ENCODE measurements at places on chromosomes 13 and 19.

DNA sequence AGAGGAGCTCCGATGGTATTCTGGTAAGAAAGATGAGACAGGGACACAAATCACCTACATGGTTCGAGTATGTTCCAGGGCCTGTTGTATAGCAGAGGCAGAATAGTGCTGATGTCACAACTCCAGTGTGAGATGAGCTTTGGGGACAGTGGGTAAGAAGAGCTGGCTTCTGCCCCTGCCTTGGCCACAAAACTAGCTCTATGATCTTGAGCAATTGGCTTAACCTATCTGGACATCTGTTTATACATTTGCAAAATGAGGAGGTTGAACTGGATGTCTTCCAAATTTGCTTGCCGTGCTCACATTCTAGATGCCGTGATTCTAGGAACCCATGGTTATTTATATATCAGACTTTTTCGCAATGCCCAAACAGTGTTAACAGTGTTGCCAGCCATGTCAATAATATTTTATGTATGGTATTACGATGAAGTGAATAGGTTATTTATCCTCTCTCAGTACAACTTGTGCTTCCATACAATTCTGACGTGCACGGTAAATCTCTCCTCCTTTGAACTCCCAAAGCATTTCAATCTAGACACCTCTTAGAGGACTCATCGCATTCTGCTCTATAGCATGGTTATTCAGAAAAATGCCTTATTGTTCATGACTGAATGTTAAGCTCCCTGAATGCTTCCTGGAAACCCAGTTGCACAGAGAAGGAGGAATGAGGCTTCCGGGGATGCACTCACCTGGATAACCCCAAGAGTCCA lies 316.0 kb downstream of the FOXO1 start:
- DNase-seq: no peak

DNA sequence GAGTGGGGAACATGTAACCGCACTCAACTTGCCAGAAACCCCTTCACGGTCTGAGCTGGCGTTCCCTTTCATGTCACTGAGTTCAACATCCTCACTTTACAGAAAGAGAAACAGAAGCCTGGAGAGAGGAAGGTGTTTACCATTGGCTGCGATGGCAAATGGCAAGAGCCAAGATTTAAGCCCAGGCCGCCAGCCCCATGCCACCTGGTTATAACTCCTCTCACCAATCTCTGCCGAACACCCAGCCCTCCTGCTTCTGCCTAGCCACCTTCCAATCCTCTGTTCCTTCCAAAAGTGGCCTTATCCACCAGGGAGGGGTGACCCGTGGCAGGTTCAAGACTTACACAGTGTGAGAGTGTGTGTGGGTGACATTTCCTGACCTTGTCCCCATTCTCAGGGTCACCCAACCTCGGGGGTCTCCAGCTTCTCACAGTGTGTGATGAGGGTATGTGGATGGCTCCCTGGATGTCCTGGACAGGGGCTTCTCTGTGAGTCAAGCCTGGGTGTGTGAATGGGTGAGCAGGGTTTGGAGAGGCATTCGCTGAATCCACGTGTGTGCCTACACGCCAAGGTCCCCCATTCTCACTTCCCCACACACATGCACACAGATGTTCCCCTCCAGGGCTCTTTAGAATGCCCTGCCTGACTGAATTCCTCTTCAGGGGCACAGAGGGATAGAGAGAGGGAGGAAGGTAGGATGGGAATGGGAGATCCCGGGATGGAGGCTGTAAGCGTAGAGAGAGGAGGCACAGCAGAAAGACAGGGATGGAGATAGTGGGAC lies 1.2 kb downstream of the CADM4 start:
- no peak for DNase-seq

DNA sequence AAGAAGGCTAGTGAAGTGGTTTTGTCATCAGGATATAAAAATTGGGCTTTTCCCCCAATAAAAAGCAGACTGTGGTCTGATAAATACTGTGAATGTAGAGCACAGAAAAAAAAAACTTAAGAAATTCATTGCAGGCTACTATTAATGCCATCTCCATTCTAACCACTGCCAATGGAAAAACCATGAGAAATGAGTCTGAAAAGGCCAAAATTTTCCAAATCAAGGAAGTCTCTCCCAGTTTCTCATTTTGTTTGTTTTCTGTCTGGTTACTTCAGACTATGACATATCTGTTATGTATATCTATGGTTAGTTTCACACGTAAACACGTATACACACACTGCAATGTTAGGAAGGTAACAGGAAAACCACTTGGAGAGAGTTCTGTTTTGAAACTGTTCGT lies 193.6 kb upstream of the TSC22D1 start:
- DNase-seq: no peak

DNA sequence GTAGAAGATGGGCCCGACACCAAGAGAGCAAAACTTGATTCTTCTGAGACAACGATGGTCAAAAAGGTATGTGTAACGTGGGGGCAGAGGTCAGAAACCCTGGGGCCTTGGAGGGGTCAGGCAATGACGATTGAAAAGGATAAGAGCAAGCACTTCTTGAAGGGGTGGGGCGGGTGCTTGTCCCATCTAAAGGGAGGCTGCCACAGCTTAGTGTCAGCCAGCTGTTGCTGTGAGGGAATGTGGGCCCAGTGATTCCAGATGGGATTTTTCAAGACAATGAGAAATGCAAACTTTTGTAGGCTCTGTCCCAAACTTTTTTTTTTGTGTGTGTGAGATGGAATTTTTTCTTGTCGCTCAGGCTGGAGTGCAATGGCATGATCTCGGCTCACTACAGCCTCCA lies 24.5 kb downstream of the SAE1 start:
- DNase-seq: no peak

- no peak for DNase-seq
Measured at GRCh38 chr13:102940143-102940542, 94.3 kb downstream of the ERCC5 start.

GRCh38 chr13:34720618-34721017 lies 221.5 kb upstream of the NBEA start:
- DNase-seq: no peak

DNA sequence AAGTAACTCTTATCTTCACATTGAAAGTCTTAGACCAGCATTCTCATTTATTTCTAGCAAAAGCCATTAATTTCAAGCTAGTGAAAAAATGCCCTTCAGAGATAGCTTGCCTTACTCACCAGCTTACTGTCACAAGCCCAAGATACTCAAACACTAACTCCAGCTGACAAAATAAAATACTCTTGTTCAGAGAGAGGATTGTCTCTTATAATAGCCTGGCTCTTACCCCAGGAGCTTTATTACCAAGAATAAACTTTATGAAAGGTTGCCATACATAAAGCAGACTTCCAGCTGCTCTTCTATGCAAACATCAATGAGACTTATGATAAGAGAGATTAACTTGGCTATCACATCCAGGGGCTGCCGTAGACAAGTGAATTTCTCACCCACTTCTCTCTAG lies 53.6 kb downstream of the XPO4 start:
- no peak for DNase-seq

DNA sequence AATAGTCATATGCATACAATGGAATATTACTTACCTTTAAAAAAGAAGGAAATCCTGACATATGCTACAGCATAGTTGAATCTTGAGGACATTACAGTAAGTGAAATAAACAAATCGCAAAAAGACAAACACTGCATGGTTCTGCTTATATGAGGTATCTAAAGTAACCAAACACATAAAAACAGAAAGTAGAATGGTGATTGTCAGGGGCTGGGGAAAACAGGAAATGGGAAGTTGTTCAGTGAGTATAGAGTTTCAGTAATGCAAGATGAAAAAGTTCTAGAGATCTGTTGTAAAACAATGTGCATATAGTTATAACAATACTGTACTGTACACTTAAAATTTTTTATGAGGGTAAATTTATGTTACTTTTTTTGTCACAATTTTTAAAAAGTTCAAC lies 219.4 kb downstream of the KLF5 start:
- DNase-seq: no peak

- no peak for DNase-seq
Measured at GRCh38 chr19:23482829-23483228, 87.6 kb upstream of the ZNF91 start.

- peak; percentile 14 for DNase-seq
Measured at GRCh38 chr19:19626516-19627472, 1.2 kb downstream of the LPAR2 start.

DNA sequence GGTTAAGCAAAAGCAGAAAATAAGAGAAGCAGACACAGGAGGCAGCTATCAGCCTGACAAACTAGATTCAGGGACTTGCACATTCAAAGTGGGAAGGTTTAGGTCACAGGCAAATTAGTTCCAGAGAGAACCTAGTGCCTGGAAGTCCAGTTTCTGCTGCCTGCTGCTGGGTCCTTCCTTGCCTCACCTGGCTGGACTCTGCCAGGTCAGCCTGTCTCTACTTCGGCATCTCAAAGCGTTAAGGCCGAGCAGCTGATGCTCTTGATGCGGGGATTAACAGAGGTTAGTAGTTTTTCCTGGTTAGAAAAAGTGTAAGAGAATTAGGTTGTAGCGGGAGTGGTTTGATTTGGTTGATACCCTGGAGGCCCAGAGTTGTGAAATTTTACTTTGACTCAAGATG lies 52.0 kb downstream of the KLF5 start:
- DNase-seq: no peak

DNA sequence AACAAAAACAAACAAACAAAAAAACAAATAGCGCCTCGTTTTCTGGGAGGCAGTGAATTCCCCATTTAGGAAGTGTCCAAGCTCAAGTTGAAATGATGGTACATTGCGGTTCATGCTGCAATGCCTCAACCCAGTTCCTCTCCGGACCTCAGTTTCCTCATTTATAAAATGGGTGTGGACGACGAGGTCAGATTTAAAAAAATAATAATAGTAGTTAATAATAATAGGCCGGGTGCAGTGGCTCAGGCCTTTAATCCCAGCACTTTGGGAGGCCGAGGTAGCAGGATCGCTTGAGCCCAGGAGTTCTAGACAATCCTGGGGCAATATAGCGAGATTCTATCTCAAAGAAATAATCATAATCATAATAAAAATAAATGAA lies 15.5 kb upstream of the ERCC1 start:
- no peak for DNase-seq

GRCh38 chr13:25990801-25991200 lies 61.0 kb downstream of the SHISA2 start:
- DNase-seq: no peak

DNA sequence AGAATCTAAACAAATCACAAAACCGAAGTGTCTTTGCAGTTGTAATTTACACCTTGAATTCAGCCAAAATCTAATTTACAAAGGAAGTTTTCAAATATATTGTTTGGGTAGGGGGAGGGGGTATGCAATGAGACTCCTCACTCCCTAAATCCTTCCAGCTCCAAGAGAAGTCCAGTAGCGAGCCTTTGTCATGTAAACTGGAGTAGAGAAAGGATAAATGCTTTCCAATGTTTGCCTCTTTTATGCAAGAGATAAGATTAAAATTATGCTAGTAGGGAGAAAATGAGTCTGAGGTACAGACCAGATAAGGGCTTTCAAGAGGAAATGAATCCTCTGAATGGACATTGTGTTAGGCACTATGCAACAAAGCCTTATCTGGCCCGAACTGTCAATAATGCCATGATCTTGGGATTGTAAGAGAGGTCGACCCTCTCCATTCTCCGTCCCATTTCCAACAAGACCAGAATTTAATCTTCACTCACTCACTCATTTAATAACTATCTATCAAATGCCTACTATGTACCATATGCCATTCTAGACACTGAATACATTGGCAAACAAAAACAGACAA lies 199.2 kb downstream of the LACC1 start:
- DNase-seq: peak; percentile 74

GRCh38 chr19:35341565-35342225 lies 6.0 kb upstream of the FFAR1 start:
- no peak for DNase-seq

GRCh38 chr19:39351537-39352064 lies 9.4 kb downstream of the SAMD4B start:
- no peak for DNase-seq

DNA sequence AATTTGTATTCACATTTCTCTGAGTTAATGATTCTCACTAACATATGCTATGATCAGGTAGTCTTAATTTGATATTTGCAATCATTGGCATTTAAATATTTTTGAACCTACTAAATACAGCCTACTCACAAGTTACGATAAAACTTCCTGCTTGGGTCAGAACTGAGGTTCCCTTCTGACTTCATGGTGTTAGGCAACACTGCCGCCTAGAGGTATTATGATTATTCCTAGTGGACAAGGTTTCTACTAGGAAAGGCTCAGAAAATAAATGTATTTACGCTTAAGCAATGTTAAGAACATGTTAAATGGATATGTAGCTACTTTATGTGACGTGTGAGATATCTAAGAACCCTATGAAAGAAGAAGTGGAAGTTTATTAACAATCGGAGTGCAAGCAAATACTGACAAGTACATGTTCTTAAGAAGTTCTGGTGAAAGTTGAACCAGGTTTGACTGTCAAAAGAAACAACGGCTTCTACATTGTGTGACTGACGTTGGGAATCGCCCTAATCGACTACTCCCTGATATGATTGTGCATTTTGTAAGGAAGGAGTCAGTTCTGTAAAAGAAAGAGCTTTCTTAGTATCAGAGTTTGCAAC lies 1395.8 kb downstream of the SLITRK5 start:
- DNase-seq: peak; percentile 75

- no peak for DNase-seq
Measured at GRCh38 chr13:53921473-53921872, 892.9 kb downstream of the OLFM4 start.

GRCh38 chr13:109897988-109898624 lies 111.7 kb upstream of the IRS2 start:
- DNase-seq: no peak

- no peak for DNase-seq
Measured at GRCh38 chr13:100875392-100876043, 200.9 kb upstream of the TMTC4 start.

- no peak for DNase-seq
Measured at GRCh38 chr19:51637362-51637978, 7.3 kb upstream of the SIGLEC5 start.

DNA sequence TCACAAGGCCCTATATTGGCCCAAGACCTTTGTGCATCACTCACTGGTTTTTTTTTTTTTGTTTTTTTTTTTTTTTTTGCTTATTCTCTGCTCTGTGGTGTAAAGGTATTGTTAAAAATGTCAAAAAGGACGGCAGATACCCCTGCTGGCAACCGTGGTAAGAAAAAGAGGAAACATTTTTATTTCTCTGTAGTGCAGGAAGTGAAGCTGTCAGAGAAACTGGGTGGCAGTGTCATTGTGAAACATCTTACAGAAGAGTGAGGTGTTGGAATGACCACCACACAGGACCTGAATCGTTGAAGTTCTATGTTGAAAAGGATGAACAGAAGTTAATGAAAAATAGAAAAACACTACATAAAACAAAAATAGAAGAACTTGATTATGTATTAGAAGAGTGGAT lies 346.4 kb downstream of the FGF9 start:
- DNase-seq: no peak

GRCh38 chr19:56316728-56317127 lies 2.1 kb upstream of the ZSCAN5A start:
- no peak for DNase-seq

- DNase-seq: no peak
Measured at GRCh38 chr13:23557733-23558132, 12.5 kb upstream of the TNFRSF19 start.

GRCh38 chr13:29936051-29936813 lies 85.8 kb upstream of the UBL3 start:
- no peak for DNase-seq

DNA sequence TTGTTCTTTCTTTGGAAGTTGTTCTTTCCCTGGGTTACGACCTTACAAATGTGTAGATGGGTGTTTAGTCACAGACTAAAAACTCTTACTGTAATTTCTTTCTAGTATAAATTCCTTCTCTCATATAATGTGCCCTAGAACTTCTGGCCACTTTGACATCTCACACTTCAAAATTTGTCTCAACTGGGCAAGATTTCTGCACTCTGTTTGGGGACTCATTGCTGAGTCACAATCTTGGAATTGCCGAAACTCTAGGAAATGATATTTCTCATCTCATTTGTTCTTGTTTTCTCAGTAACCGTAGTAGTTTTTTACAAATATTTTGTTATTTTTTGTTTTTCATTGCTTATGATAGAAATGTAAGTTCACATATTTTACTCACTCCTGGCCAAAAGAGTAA lies 2523.2 kb upstream of the PCDH20 start:
- no peak for DNase-seq
